ENCODE measurements at places on chromosomes 6 and 20.

DNA sequence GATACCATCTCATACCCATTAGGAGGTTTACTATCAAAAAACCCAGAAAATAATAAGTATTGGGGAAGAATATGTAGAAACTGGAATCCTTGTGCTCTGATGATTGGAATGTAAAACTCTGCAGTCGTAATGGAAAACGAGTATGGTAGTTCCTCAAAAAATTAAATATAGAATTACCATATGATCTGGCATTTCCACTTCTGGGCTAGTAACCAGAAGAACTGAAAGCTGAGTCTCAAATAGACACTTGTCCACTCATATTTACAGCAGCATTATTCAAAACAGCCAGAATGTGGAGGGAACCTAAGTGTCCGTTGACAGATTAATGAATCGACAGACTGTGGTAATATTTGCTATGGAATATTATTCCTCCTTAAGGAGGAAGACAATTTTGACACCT lies 44.3 kb downstream of the FOXC1 start:
- no peak for DNase-seq

GRCh38 chr6:108452711-108453195 lies 108.0 kb upstream of the FOXO3 start:
- DNase-seq, result no peak

DNA sequence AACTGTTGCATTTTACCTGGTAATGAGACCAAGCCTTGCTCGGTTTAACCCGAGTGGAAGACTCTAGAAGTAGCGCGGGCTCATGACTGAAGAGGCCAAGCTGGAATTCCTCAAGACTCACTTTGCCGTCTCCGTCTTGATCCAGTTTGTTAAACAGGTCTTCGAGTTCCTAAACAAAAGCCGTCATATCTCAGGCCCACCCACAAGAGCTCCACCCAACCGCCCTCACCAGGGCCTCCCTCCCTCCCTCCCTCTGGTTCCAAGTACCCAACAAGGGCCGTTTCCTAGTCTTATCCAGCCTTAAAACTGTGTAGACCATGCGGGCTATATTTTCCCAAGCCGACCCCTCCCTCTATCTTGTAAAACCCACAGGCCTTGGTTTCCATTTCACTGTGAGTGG lies 81.4 kb downstream of the NINL start:
- no peak for DNase-seq

- no peak for DNase-seq
Measured at GRCh38 chr20:13199279-13199678, 21.8 kb upstream of the ISM1 start.

GRCh38 chr20:49452011-49452482 lies 30.4 kb downstream of the KCNB1 start:
- no peak for DNase-seq

DNA sequence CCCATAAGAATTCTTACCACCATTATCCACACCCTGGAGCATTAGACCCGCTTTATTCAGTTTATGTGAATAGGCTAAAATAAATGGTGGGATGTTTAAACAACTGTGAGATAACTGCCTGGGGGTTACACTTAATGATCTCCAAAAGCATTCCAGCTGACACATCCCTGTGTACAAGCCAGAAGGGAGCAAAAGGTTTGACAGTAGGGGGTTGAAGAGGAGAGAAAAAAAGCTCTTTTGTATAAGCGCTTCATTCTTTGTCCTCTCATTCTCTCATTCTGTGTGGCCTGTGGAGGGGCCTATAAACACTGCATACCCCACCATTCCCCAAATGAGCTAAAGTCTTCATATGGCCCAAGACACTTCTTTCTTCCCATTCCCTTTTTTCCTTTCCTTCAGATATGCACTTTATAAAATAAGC lies 30.8 kb upstream of the COL21A1 start:
- no peak for DNase-seq

DNA sequence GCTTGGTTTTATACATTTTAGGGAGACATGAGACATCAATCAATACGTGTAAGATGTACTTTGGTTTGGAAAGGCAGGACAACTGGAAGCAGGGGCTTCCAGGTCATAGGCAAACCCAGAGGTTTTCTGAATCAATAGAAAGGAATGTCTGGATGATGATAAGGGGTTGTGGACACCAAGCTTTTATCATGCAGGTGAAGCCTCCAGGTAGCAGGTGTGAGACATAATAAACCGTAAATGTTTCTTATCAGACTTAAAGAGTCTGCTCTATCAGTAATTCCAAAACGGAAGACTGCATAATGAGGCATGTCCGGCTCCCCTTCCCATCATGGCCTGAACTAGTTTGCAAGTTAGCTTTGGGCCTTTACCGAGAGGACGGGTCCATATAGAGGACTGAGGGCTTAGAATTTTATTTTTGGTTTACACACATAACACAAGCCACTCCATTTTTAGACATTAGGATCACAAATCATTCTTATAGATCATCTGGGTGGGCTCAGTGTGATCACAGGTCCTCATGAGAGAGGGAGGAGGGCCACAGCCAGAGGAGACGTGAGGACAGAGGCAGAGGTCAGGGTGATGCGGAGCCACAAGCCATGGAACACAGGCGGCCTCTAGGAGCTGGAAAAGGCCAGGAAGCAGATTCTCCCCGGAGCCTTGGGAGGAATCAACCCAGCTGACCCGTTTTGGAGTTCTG lies 10.7 kb upstream of the SERPINB9 start:
- no peak for DNase-seq

DNA sequence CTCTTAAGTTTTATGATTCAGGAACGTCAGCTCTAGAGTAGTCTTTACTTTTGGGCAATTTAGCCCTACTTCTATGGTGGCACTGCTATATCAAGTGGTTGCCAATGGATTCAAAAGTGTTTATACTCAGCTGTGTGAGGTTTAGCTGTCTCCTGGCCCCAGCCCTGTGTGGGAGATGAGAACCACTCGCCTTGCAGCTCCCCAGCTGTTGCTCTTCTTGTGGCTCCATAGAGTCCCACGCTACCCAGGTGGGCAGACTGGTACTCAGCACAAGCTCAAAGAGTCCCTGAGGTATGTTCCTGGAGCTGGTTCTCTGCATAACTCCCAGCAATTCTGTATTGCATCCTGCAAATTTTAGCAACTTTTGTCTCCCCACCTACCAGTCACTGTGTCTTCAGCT lies 59.6 kb downstream of the C6orf118 start:
- no peak for DNase-seq

DNA sequence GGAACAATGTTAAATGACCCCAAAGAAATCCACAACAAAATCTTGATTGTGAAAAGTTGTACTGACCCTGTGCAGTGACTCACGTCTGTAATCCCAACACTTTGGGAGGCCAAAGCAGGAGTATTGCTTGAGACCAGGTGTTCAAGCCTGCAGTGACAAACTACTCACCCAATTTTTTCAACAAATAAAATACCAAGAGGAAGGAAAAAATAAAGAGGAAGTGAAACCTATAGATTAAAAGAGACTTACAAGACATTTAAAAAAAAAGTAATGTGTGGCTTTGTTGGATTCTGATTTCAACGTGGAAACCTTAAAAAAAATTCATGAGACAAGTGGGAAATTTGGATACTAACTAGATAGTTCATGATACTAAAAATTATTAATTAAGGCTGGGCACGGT lies 31.9 kb downstream of the GINS1 start:
- no peak for DNase-seq

GRCh38 chr20:208942-209566 lies 18.0 kb upstream of the DEFB129 start:
- peak; percentile 56 for DNase-seq

DNA sequence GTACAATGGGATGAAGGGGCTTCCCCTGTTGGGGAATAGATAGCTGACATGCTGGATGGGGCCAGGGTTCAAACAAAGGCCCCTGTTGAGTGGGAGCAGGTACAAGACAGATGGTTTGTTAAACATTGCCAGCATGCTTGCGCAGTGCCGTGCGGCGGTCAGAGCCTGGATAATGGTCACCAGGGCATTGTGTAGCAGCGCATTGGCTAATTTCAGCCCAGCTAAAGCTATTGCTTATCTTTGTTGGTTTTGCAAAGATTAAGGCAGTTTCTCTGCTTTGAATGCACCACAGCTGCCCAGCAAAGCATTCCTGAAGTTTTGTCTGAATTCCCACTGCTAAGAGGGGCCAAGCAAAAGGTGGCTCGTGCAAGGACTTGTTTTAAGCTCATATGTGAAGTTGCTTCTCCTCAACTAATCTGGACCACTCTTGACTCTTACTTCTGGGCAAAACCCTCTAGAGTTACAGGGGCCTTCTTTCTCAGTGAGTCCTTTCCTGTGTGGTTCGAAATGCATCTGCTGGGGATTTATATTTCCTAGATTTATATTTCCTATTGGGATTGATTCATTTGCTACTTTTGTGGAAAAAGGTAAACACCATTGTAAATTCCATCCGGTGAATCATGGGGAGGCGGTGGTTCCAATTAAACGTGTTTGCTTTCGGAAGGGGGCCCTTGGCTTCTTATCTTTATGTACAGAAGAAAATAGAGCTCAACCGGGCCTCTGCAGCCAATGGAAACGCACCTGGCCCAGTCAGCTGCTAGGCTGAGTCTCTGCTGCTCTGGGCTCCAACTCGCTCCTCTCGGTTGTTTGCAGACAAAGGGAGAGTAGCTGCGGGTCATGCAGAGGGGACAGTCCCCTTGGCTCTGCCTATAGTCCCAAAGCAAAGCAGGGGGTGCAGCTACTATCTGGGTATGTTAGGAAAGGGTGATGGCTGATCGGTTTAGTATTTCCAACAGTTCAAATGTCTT lies 72.1 kb downstream of the FOXA2 start:
- no peak for DNase-seq

GRCh38 chr6:67221226-67221625 lies 1413.9 kb upstream of the ADGRB3 start:
- no peak for DNase-seq

DNA sequence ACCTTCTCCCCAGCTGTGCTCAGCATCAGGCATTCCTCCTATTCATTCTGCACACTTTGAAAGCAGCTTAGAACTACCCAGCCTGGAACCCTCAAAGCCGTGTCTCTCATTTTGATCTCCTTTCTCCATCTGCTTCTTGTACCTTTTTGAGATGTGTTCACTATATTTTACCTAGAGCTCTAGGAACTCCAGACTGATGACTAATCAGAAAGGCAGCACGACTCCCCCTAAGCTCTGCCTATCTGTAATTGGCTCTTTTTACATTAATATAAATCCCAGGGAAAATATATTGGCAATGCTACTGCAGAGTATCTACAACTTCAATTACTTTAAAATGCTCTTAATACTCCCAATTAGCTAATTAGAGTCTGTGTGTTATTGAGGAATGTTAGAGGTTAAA lies 671.5 kb downstream of the CBLN4 start:
- no peak for DNase-seq

DNA sequence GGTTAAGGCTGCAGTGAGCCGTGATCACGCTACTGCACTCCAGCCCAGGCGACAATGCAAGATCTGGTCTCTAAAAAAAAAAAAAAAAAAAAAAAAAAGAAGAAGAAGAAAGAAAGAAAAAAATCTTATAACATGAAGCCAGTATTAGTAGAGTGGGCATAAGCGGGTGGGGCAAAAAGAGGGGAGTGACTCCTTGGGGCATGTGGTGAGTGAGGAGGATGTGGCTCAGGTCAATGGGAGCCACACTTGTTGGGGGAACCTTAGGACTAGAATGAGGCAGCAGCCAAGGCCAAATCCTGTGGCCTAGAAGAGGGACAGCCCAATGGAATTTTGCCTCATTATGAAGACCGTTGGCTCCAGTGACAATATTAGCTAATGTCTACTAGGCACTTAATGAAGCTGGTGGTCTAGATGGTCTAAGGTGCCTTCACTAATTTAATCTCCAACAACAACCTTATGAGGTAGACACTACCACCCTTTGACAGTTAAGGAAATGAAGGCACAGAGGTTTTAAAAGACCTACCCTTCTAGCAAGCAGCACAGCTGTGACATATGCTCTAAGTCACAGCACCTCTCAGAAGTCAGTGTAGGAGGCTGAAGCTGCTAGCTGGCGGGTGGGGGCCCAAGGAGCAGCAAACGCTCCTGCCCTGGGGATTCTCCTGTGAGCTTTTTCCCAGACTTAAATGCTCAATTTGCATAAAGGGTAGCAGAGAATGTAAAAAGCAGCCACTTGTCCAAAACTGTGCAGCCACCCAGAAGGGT lies 23.6 kb upstream of the ARMC12 start:
- DNase-seq, result no peak

DNA sequence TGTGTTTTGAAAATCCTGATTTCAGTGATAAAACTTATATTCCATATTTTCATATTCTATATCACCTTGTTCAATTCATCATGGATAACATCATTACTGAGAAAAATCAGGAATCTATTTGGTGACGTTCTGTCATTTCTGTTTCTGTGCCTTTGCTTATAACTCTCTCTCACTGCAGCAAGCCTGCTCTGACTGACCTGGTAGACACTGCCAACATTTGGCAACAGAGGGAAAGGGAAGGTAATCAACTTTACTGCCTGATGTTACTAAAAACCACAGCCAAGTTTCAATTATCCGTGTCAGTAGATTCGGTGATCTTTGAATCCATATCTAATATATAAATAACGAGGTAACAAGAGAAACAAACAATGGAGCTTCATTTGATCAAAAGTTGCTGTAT lies 501.9 kb downstream of the LMBRD1 start:
- DNase-seq, result no peak

DNA sequence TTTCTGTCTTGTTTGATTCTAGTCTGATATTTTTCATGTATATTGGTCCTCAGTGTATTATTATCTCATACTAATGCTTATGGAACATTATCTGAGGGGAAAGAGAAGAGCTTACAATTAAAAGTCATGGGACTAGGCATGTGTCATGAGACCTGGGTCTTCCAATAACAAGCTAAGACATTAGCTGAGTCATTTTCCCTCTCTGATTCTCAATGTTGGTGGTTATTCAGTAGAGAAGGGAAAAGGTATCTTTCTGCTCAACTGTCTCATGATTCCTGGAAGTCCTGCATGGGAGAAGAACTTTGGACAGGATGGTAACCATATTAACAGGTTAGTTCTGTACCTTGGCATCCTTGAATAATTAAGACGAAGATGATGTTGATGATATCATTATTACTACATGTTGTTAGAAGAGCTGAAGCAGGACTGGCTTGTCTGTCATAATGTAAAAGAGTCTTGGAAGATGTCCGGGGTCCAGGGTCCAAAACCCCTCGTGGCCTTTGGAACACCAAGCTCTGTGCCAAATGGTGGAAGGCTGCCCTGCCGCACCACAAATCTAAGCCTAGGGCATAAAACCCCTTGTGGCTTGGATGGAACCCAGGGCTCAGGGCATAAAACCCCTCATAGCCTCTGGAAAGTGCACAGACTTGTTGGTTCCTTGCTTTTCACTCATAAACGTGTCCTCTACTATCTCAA lies 19.1 kb downstream of the TRIM38 start:
- DNase-seq, result no peak

GRCh38 chr6:22056398-22056797 lies 240.4 kb downstream of the PRL start:
- DNase-seq, result no peak

DNA sequence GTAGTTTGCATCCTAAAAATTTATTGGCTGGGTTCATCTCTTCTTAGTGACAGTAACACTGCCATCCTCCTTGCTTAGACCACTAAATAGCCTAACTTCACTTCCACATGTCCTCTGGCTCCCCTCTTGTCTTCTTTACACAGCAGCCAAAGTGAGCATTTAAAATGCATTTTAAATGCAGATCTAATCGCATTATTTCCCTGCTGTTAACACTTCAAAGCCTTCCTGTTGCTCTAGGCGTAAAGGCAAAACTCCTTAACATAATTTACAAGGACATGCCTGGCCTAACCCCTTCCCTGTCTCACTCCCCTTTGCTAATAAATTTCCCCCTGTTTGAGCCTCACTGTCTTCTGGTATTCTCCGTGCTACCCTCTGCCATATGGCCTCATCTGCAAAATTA lies 26.5 kb downstream of the NKAIN2 start:
- DNase-seq, result no peak

Data from CD4-positive, alpha-beta T cell treated with Interleukin-21 for 1 hour (primary cell).